CD4-positive, alpha-beta T cell treated with Interleukin-1 beta for 1 hour (primary cell): ENCODE measurements at places on chromosomes 3 and 15.
A peak's percentile ranks its signal among the peaks of the same experiment; 100 is the strongest.

DNA sequence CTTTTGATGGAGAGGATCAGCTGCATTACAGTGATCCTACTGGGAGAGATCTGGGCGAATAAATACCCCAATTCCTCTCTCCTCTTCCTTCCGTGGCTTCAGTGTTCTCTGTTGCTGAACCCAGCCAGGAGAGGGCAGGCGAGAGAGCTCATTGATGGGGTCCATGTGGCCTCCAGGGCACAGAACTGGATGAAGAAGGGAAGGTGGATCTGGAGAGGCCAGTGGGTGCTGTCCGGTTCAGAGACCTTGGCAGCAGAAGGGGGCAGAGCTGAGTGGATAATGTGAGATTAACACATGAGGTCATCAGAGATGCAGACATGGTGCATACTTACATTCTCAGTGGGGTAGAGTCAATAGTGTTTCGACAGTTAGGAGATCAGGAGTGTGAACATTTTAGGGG, 193.6 kb downstream of the CLSTN2 start:
- DNase-seq: no peak

DNA sequence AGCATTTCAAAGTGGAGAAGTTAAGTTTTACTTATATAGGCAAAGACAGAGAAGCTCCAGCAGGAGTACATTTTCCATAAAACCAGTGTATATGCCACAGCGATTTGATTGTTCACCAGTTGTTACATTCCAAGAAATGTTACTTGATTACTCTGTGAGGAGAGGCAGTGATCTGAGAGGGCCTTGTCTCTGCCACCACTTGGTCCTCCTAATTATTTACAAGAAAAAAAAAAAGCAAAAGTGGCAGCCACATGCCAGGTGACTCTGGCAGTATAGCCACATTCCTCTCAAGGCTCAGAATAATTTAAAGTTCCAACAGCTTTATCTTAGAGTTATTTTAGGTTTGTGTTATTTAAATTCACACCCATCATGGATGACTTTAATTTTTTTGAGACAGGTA, 1077.8 kb downstream of the ZPLD1 start:
- DNase-seq: no peak

DNA sequence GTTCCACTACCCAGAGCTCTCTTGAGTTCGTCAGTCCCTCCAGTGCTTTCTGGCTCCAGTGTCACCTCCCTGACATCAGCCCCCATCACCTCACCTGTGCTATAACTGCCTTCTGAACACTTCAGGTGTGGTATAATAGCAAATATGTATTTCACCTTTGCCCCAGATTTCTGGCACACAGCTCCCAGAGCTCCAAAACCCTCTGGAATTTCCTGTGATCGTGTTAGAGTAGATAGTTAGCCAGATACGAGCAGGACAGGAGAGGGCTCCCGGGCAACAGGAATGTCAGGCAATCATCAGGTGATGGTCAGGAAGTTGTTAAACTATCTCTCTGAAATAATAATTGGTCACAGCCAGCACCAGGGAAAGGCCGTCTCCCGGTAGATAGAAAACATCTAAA, 22.6 kb upstream of the LIMD1 start:
- no peak for DNase-seq

GRCh38 chr15:96345560-96346399, 15.3 kb downstream of the NR2F2 start:
- DNase-seq: no peak

- no peak for DNase-seq
These were observed 163.0 kb downstream of the TBC1D5 start for GRCh38 chr3:17579289-17580031.

DNA sequence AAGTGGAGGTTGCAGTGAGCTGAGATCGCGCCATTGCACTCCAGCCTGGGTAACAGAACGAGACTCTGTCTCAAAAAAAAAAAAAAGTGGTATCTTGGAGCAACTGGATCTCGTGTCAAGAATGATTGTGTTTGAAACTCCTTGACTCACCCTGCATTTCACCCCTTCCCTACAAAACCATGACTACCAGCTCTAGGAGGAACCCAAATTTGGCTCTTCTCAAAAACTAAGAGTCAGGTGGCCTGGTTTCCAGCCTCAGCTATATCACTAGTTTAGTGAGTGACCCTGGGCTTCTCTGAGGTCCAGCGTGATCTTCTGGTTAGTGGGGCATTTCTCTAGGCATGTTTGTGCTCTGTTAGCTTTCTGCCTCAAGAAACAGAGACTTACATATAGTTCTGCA, 222.1 kb downstream of the FAM43A start:
- DNase-seq: no peak

DNA sequence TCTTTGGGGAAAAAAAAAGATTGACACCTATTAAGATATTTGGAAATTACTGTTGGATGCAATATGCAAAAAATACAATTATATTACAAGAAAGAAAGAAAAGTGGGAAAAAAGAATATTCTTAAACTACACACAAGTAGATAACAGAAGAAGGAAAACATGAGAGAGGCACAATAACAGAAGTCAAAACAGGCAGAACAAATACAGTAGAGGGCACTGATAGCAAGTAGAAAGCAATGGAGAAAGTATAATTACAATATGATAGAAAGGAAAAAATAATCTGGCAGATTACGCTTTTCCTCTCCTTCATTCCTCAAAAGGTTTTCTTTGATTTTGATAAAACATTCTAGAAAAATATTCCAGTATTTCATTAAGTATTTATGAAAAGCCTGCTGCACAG, 72.1 kb downstream of the ADAM10 start:
- no peak for DNase-seq

DNA sequence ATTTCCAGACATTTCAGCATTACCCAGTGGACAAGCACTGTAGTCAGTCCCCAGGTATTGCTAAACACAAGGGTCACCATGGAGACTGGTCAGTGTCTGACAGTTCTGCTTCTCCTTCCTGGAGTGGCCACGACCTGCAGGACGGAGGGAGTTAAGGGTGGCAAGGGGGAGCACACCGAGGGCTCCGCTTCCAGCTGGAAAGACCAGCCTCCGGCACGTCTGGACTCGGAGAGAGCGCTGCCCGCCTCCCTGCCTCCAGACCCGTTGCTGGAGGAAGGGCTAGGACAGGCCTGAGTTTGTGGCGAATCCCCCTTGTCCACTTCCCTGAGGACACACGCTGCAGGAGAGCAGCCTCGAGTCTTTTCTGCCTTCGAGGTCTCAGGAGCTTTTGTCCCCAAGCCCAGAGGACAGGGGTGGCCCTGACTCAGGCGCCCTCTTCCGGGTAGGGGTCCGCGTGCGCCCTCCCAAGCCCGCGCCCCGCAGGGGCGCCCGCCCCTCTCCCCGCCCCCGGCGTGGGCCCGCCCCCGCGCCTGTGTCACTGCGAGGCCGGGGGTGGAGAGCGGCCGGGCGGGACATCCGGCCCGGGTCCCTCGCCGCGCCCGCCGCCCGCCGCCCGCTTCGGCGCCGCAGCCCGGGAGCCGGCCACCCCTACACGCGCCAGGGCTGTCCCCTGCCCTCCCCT, at the start of gene CHST14:
TSS of gene CHST14 (plus strand) at position 562 of the 682 bp plus-strand sequence. CDS start 230 bp downstream, outside the sequence.
- DNase-seq: peak; percentile 68

- no peak for DNase-seq
These were observed 209.8 kb downstream of the PDCD6IP start for GRCh38 chr3:34008191-34008590.

DNA sequence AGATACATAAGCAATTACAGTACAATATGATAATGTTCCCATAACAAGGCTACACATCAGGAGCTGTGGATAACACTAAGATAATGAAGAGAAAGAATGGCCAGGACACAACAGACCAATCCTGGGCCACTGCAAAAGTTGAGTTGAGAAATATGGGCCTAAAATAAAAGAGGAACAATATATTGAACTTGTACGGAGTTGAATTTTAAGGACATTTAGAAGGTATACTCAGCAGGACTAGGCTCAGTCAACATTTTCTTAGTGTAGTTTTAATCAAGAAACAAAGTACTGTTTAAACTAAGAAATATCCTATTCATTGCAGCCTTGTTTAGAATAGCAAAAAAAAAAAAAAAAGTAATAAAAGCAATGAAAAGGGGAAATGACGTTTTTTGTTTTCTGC, 24.3 kb downstream of the HERC1 start:
- DNase-seq: no peak

- DNase-seq: no peak
These were observed 2.2 kb downstream of the ST6GAL1 start for GRCh38 chr3:186932281-186933181.

DNA sequence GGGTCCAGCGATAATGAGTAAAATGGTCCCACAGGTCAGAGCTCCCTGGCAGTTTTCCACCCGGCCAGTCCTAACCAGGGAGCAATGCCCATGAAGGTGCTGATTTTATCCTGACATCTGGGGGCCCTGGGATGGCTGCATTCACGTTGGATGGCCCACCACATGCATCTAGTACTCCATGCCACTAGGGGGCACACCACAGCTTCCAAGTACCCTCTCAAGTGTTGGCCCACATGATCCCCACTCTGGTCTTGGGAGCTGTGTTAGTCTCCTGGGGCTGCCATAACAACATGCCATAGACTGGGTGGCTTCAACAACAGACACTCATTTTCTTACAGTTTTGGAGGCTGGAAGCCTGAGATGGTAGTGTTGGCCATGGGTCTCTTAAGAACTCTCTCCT, 225.5 kb downstream of the SLCO3A1 start:
- no peak for DNase-seq
